ENCODE measurements at places on chromosomes 1 and 21.

- DNase-seq: no peak
Measured at GRCh38 chr1:58996341-58997059, 212.7 kb upstream of the JUN start.

- no peak for DNase-seq
Measured at GRCh38 chr1:37661401-37661800, 26.7 kb upstream of the RSPO1 start.

DNA sequence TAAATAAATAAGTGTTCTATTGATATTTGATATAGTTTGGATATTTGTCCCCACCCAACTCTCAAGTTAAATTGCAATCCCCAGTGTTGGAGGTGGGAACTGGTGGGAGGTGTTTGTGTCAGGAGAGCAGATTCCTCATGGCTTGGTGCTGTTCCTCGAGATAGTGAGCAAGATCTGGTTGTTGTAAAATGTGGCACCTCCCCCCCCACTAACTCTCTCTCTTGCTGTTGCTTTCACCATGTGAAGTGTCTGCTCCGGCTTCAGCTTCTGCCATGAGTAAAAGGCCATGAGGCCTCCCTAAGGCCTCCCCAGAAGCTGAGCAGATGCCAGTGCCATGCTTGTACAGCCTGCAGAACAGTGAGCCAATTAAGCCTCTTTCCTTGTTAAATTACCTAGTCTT is 20.8 kb downstream of the FRRS1 start:
- DNase-seq: no peak

DNA sequence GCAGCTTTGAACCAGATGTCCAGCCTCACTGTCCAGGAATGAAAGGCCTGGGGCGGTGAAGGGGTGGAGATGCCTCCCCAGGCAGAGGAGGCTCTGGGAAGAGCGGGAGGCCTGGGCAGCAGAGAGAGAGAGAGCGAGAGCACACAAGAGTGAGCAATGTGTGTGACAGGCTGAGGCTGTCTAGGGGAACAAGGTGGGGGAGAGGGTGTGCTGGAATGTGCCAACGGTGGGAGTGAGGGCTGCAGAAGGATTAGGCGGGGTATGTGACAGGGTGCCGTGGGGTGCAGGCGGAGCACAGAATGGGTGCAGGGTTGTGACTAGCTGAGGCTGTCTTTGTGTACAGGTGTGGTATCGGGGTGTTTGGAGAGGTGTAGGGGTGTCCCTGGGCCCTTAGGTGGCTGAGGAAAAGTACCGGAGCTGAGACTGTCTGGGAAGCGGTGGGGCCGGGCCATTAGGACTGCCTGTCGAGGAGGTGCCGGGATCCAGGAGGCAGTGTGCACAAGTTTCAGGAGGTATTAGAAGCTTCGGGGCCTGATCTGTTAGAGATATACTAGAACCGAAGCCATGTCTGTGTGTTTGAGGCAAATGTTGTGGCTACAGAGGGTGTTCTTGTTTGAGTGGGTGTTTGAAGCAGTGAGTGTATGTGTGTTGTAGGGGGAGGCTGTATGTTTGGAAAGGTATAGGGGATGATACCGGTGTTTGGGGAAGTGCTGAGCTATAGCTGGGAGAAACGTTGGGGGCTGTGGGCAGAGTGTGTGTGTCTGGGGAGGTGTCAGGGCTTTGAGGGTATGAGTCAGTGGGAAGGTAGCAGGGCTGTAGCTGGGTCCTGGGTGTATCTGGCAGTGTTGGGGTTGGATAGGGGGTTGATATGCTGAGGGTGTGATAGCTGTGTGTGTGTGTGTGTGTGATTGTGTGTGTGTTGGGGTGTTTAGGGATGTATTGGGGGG is 9.1 kb downstream of the AHDC1 start:
- DNase-seq: no peak

DNA sequence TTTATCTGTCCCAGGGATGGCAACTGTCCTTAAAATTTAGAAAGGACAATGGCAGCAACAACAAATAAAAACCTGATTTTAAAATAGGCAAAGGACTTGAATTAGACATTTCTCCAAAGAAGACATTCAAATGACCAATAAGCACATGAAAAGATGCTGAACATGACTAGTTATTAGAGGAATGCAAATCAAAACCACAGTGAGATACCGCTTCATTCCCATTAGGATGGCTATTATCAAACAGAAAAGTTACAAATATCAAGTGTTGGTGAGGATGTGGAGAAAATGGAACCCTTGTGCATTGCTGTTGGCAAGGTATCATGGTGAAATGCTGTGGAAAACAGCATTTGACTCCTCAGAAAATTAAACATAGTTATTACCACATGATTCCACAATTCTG is 120.7 kb downstream of the CRB1 start:
- no peak for DNase-seq

DNA sequence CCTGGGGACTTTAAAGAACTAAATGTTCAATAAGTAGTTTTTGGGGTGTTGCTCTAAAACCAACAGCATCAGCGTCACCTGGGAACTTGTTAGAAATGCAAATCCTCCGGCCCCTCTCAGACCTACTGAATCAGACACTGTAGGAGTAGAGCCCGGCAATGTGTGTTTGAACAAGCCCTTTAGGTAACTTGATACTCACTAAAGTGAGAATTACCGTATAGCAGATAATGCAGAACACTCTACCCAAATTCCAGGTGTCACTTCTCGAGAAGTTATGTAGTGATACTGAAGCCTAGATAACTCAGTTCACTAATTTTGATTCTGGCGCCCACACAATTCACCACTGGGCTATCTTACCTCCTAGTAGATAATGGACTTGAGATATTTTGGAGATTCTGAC is 3.7 kb upstream of the DPT start:
- no peak for DNase-seq

- DNase-seq: no peak
Measured at GRCh38 chr21:45721671-45722070, 78.1 kb downstream of the PCBP3 start.

GRCh38 chr1:233544304-233544703 is 69.6 kb upstream of the KCNK1 start:
- no peak for DNase-seq

- DNase-seq: no peak
Measured at GRCh38 chr1:209232197-209232596, 351.3 kb upstream of the CAMK1G start.

GRCh38 chr1:12032161-12032621 is 12.9 kb downstream of the MIIP start:
- no peak for DNase-seq

DNA sequence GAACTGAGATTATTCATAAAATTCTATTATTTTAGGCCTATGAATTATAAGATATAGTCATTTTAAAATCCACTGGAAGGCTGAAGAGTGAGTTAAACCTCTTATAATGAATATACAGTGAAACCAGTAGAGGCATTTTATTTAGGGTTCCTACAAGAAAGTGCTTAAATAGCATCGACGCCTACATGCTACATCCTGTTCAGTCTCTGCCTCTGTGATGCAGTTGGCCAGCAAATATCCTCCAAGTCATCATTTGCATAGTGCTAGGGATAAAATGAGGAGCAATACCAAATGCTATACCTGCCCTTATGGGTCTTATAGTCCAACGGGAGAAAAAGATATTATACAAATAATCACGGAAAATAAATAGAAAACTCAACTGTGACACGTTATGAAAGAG is 59.6 kb downstream of the EDEM3 start:
- no peak for DNase-seq

DNA sequence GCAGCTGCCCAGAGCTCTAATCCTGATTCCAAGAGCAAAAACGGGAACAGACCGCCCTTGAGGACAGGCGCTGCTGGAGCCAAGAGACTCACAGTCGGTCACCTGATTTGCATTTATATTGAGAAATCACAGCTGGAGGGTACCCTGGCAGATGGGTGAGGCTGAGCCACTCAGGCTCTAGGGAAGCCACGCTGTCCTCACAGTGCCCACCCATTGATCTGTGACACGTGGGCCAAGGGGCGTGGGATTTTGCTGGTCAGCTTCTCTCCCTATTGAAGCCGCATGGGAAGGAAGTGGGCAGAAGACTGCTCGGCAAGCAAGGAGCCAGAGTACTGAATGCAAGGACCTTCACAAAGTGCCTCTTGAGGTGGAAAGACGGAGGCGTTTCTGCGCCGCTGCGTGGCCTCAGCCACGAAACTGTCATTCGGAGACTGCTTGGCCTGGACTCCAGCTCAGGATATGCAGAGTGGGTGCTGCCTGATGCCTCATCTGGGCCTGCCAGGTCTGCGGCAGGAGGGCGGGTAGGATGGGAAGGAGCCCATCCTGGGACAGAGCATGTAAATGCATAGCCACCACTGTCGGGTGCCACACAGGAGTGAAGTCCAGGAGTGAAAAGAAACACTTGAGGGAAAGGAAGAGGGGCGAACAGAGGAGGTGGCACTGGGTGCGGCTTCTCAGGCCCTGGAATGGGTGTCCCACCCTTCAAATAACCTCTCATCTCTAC is 139.8 kb downstream of the PGBD5 start:
- peak; percentile 18 for DNase-seq

- no peak for DNase-seq
Measured at GRCh38 chr1:57440096-57440495, 16.2 kb upstream of the DAB1 start.

DNA sequence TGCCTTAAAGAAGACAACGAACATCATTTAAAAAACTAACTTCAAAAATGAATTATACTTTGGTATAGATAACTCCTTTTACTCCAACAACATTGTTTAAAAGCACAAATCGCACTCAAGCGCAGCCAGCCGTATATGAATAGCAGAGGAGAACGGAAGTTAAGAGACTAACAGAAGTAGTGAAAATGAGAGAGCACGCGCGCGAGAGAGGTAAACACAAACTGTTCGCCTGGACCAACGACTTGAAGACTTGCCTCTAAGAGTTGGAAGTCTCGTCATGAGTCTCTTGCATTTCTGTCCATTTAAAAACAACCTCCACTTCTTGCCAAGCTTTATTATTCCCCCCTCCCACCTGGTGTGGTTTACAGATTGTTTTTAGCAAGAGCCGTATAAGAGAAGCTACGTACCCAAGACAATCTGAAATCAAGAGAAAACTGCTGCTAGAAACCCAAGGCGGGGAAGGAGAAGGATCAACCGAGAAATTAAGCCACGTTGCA is 479 bp downstream of the SELENOF start:
- peak; percentile 34 for DNase-seq

DNA sequence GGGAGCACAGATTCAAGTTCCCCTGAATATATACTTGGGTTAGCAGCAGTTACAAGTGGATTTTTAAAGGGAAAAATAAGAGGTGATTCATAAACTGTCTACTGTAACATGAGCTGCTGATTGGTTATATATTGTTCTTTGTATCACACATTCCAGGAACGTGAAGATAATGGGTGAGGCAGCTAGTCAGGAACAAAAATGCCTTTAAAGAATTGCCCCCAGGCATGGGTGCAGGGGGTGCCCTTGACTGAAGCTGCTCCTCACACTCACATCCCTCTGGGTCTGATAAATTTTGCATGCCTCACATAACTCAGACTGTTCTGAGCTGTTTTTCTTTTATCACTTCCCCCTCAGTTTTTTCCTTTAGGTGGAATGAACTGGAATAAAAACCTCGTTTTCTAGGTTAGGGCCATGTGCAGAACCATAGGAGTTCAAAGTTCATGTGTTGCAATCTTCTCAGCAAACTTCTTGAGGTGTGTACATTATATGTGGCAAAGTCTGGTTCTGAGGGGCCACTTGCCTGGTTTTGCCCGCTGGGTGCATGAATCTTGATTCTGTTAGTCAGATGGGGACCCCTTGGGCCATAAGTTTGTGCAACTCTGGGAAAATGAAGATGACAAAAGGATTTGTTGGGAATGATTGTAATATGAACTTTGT is 21.1 kb downstream of the TBX19 start:
- no peak for DNase-seq

DNA sequence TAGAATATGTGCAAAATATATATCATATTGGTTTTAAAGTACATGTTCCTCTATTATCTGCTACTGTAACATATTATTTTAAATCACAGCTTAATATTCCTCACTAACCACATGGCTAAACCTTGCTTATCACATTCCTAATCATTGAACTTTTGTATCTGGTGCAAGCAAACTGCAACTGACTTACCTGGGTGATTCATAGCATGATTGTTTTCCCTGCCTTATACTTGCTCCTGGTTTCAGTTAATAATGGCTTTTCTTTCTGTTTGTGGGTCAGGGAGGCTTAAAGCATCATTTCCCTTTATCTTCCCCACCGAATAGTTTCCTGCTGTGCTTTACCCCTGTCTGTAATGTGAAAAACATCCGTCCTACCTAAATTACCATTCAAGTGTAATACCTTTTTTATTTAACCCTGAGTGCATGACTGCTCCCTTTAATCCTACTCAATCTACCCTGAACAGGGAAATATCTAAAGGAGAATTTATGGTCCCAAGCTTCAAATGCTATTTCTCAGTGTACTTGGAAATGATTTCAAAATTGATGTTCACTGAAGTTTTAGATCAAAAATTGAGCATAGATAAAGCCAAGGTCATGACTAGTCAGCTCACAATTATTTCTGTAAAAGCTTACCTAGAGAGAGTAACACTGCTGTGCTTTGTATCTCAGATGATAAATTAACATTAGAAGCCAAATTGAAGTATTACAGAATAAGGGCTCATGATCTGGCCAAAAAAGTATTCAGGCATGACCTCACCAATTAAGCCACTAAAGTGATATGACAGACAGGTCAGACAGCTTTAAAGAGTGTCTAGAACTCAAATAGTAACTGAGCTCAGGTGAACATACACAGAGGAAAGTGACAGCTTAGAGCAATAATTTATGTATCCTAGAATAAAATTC is 507.1 kb downstream of the BRINP3 start:
- no peak for DNase-seq

GRCh38 chr1:2232255-2232915 is 4.3 kb downstream of the SKI start:
- DNase-seq: no peak

- no peak for DNase-seq
Measured at GRCh38 chr1:33320619-33321165, at the start of gene A3GALT2. Gene A3GALT2, minus strand, starts transcription at chr1:33321098. Its CDS starts 0 bp downstream, at chr1:33321098.

- no peak for DNase-seq
Measured at GRCh38 chr1:8746554-8746953, 70.9 kb downstream of the RERE start.

GRCh38 chr1:208979776-208980175 is 603.7 kb upstream of the CAMK1G start:
- DNase-seq: no peak

GRCh38 chr1:226588484-226588883 is 39.9 kb downstream of the STUM start:
- DNase-seq: no peak

GRCh38 chr21:33268737-33269441 is 2.7 kb downstream of the IL10RB start:
- DNase-seq: peak; percentile 93

DNA sequence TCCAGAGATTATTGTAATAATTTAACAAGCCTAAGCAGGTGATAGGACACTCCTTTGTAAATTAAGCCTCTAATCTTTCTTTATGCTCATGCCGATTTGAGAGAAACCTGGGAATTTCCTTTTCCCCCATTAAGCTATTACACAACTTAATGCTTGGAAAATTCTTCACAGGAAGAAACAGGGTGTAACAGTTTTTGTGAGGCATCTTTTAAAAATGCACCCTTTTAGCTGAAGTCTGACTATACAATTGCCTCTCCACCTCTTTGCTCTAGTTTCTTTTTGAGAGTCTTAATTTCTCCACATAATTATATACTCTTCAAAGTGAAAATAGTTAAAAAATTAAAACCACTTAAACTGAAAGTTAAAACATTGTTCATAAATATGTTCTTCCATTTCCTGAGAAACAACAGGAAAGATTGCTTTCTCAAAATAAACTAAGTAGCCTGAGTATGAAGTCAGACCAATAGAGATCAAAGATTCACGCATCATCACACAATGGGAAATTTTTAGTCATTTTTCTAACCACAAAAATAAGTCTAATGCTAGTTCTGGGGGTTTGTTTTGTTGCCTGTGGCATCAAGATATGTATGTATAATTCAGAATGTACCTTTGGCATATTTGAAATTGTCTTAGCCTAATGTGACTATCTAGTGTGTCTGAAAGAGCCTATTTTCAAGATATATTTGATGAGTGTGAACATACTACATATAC is 34.7 kb downstream of the LRRC8D start:
- DNase-seq: no peak
